ENCODE measurements at places on chromosomes 5 and 9.

GRCh38 chr5:31702712-31703111 is 63.8 kb downstream of the PDZD2 start:
- no peak for DNase-seq

DNA sequence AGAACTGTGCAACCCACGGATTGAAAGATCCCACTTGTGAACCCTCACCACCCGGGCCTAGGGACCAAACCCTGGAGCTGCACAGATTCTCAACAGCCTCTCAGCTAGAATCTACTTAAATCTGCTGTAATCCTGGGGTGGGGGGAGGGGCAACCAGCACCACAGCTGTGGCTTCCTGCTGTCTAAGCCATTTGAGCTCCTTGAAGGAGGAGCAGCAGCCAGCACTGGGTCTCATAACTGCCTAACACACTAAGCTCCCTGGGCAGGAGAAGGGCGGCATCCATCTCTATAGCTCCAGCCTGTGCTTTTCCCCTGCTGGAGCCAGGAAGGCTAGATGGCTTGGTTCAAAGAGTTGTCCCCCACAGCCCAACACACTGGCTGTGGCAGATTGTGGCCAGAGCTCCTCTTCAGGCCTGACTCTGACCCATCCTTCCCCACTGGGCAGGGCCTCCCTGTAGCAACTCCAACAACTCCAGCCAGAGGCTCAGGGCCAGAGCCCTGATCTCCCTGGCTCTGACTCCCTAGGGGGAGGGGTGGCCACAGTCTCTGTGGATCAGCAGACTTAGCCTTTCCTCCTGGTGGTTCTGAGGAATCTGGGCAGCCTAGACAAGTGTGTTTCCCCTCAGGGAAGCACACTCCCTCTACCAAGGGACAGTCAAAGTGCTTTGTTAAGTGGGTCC is 72.0 kb upstream of the C9orf72 start:
- no peak for DNase-seq

DNA sequence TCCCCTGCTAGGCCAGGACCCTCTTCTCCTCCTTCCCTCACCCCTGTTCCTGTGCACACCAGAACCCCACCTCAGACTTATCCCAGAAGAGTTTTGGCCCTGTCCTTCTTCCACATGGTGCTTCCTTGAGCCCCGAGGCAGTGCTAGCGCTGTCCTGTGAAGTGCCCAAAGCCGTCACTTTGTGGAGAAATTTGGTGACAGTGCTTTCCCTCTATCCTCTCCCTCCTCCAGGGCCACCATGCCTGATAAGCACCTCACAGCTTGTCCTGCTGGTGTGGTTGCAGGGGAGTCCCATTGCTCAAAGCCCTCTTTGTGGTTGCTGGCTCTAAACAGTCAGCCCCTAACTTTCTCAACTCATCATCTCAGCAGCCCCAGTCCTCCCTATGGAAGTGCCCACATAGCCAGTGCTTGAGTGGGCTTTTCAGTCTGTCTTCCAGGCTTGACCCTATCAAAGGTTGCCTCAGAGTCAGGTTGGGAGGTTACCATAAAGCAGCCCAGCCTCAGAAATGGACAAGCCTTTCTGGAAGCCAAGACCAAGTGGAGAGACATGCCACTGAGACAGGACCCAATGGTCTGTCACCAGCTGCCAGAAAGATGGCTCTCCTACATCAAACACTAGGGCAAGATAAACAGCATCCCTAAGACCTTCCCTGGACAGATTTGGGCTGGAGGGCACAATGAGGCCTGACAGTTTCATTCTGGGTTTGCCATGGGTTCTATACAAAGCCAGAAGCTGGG is 18.0 kb downstream of the IGIP start:
- no peak for DNase-seq

GRCh38 chr5:69284203-69284602 is 48.4 kb downstream of the CCDC125 start:
- DNase-seq = no peak

DNA sequence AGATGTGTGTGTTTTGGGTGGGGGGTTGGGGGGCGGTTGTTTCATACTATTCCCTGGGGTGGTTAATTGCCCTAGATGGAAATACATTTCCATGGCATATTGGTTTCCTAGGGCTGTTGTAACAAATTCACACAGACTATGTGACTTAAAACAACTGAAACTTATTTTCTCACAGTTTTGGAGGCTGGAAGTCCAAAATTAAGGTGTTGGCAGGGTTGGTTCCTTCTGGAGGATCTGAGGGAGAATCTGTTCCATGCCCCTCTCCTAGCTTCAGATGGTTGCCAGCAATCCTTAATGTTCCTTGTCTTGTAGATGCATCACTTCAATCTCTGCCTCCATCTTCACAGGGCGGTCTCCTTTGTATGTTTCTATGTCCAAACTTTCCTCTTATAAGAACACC is 353.7 kb upstream of the ACTBL2 start:
- DNase-seq = no peak

DNA sequence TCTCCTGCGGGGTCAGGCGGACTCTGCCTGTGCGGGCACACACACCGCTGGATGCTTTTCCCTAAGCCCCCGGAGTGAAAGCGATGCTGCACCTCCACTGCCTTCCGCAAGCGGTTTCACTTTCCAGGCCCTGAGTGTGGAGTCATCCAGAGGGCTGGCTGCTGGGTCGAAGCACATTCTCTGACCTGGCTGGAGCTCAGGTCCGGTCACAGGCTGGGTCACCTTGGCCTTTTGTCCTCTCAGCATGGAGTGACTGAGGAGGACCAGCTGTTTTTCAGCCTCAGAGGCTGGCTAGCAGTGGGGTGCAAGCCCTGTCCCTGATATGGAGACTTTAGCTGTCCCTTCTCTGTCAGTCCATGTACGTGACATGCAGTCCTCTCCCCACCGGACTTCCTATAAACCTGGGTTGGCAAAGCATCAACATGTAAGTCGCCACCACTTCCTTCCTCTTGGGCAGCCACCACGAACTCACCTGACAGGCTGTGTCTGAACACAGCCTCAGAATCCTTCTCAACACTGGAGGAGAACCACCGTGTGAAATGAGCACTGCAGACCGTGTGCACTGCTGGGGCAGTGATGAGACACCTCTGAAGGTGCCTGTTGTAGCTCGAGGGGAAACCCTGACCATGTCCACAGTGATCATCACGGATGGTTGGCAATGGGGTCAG is 51.3 kb downstream of the GADD45G start:
- DNase-seq = no peak

DNA sequence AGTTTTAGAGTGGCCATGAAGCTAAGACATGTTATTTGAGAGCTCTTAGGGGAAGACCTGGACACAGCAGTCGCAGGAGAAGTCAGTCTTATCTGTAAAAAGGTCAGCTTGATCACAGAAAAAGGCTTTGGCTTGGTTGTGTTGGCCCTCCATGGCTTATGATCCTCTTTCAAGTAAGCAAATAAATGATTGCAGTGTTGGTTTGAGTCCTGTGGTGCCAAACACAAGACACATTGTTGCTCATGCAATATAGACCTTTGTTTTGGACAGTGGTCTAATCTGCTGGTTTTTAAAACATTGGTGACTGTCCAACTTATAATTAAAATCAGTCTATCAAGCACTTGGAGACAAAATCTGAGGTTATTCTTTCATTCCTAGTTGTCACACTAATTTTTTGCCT is 54.0 kb downstream of the DOCK8 start:
- DNase-seq = no peak

GRCh38 chr5:90612919-90613318 is 54.3 kb downstream of the ADGRV1 start:
- no peak for DNase-seq

DNA sequence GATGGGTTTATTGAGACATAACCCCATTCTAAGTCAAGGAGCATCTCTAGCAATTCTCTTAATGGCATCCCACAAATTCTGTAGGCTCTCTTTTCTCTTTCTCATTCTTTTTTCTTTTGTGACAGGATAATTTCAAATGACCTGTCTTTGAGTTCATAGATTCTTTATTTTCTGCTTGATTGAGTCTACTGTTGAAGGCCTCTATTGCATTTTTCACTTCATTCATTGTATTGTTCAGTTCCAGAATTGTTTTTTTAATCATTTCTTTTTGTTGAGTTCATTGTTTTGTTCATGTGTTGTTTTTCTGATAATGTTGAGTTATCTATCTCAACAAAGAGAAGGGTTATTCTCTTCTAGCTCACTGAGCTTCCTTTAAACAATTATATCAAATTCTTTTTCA is 144.7 kb upstream of the IL12B start:
- DNase-seq = no peak

- no peak for DNase-seq
These were observed 92.4 kb upstream of the CPLX2 start for GRCh38 chr5:175778951-175779503.

DNA sequence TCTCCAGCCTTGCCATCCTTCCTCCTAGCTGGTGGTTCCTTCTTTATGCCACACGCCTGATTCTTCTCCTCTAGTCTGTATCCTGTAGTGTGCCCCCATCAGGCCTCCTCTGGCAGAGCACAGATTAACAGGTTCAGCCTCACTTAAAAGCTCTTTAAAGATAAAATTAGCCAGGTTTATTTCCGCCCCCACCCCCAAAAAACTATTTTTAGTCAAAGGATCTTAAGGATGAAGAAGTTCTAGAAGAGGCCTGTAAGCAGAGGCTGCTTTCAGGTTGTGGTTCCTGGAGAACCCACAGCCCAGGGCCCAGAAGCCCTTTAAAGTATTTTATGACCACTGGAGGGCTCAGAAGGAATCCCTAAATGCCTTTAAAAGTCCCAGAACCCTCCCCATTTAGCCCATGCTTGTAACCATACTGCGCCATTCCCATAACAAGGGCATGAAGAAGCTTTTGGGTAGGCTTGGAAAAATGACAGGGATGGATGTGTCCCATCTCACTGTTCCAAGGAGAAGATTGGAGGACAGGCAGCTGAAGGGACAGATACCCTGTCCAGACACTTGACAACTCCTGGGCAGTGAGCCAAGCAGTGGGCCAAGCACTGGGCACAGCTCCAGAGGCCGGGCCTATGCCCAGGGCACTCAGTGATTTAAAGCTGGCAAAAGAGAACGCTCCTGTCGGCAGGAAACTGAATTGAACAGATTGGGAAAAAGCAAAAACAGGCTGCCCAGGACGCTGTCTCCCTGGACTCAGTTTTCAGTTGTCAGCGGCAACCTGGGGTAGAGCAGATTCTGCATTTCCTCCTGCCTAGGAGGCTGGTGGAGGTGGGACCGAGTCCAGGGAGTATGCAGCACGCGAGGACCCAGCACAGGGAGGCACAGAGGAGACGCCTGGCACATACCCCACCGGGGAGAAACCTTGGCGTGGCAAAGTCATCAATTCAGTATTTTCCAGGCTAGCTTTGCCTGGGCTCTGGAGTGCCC is 106.3 kb upstream of the SSBP2 start:
- peak; percentile 38 for DNase-seq

- DNase-seq = no peak
These were observed 43.7 kb upstream of the ITGA1 start for GRCh38 chr5:52743970-52744369.

DNA sequence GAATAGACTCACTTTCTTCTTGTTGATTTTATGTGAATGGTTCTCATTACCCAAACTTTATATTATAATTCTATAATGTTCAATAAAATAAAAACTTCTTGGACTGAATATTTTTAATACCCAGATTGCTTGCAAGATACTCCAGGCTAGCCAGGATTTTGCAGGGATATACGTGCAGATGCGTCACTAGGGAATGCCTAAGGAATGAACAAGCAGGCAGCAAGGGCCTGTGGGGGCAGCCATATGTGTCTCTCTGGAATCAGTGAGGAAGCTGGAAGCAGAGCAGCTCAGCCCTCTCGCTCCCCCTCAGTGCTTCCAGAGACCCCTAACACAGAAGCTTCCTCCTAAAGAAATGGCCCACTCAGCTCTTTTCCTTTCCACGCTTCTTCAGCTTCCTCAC is 457.4 kb downstream of the CCDC171 start:
- DNase-seq = no peak

- no peak for DNase-seq
These were observed 13.7 kb downstream of the IER5L start for GRCh38 chr9:129164246-129164930.

- DNase-seq = no peak
These were observed 908.6 kb upstream of the EDIL3 start for GRCh38 chr5:85293145-85293785.

All from NCI-H526 (cell line).